Trophoblast cell (in vitro differentiated cells and primary cell): ENCODE measurements at places on chromosomes 6 and 20.
A peak's percentile ranks its signal among the peaks of the same experiment; 100 is the strongest.

DNA sequence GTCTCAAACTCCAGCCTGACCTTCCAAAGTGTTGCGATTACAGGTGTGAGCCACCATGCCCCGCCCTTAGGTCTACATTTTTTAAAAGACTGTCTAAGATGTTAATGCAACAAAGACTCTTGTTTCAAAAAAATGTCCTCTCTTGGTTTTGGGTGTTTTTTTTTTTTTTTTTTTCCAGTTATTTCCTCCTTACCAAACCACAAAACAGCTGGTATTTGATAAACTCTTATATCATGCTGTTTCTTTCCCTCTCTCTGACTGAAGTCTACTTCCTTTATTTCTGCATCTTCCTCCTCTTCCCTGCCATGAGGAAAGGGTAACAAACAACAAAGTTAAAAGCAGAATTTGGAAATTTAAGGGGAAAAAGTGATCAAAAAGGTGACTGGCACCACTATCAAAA, 21.2 kb downstream of the STK38 start:
- no peaks in the 10 kb centered on the region for H3K4me1 ChIP-seq
- no peak overlapping the region for H3K4me3 ChIP-seq
- DNase-seq = no peak
- peaks cover 10% of the 10 kb centered on the region for H3K36me3 ChIP-seq
- no peak overlapping the region for H3K27ac ChIP-seq

- H3K27me3 ChIP-seq = no peaks in the 10 kb centered on the region
- DNase-seq = no peak
- no peak overlapping the region for H3K4me3 ChIP-seq
These were observed 23.2 kb upstream of the AKIRIN2 start for GRCh38 chr6:87724983-87725811.

- peak overlapping the region; percentile 93 for H3K27ac ChIP-seq
- no peaks in the 10 kb centered on the region for H3K36me3 ChIP-seq
- peaks cover 36% of the 10 kb centered on the region for H3K4me1 ChIP-seq
- no peak overlapping the region for H3K4me3 ChIP-seq
These were observed 3.9 kb downstream of the ZMYND8 start for GRCh38 chr20:47352332-47353238.

GRCh38 chr6:127893541-127893940, 7.3 kb downstream of the THEMIS start:
- no peaks in the 10 kb centered on the region for H3K36me3 ChIP-seq
- no peak overlapping the region for H3K4me3 ChIP-seq
- no peak overlapping the region for H3K27ac ChIP-seq
- H3K4me1 ChIP-seq = no peaks in the 10 kb centered on the region
- DNase-seq = no peak

- no peak overlapping the region for H3K4me3 ChIP-seq
- H3K27ac ChIP-seq = no peak overlapping the region
- no peaks in the 10 kb centered on the region for H3K4me1 ChIP-seq
- no peaks in the 10 kb centered on the region for H3K27me3 ChIP-seq
These were observed 216.0 kb downstream of the SAMD5 start for GRCh38 chr6:147724454-147724853.

DNA sequence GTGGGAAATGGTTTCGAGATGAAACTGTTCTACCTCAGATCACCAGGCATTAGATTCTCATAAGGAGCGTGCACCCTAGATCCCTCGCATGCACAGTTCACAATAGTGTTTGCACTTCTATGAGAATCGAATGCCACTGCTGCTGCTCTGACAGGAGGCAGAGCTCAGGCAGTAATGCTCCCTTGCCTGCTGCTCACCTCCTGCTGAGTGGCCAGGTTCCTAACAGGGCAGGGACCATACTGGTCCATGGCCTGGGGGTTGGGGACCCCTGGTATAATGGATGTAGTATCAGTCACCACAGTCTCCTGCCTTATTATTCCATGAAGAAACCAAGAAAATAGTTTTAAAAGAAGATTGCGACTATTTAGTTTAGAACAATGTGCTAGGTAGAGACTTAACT, 127.5 kb downstream of the BCKDHB start:
- no peak overlapping the region for H3K4me3 ChIP-seq
- no peaks in the 10 kb centered on the region for H3K27me3 ChIP-seq
- H3K36me3 ChIP-seq = no peaks in the 10 kb centered on the region
- H3K27ac ChIP-seq = no peak overlapping the region

DNA sequence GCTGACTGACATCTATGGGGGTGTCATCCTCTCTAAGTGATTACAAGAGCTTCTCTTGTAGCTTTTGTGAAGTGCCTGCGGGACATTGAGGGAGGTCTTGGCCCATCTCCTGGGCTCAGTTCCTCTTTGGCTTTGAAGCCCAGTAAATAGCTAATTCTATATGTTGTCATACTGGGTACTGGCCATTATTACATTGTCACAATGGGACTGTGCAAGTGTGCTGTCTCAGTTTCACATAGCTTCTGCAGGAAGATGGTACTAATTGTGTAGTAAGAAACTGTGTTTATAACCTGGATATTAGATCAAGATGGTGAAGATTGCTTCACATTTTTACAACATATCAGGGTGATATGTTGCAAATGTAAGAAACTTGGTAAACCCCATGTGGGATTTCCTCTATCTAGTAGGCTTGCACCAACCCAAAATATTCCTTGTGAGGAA, 19.9 kb downstream of the SPINT3 start:
- DNase-seq = peak; percentile 36
- no peaks in the 10 kb centered on the region for H3K4me1 ChIP-seq
- no peaks in the 10 kb centered on the region for H3K27me3 ChIP-seq
- peak overlapping the region; percentile 11 for H3K4me3 ChIP-seq

GRCh38 chr6:74764486-74764885, 441.4 kb downstream of the COL12A1 start:
- H3K27ac ChIP-seq = no peak overlapping the region
- H3K4me1 ChIP-seq = no peaks in the 10 kb centered on the region
- H3K4me3 ChIP-seq = no peak overlapping the region
- H3K27me3 ChIP-seq = no peaks in the 10 kb centered on the region
- H3K36me3 ChIP-seq = no peaks in the 10 kb centered on the region

DNA sequence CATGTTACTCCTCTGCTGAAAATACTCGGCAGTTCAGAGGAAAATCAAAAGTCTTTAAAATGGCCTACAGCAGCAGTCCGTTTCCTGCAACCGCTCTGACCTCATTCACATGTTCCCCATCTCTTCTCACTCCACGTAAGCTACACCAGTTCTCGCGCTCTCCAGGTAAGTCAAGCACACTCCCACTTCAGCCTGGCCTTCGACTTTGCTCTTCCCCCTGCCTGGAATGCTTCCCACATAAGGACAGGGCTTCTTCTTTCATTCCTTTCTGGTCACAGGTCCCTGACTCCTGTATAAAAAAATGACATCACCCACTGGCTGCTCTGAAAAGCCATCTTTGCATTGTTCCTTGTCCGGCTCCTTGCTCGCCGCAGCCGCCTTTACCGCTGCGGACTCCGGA, 42.7 kb downstream of the MGME1 start:
- H3K4me3 ChIP-seq = peak overlapping the region; percentile 15
- H3K4me1 ChIP-seq = peaks cover 1% of the 10 kb centered on the region
- no peaks in the 10 kb centered on the region for H3K36me3 ChIP-seq
- DNase-seq = peak; percentile 78
- no peak overlapping the region for H3K27ac ChIP-seq

DNA sequence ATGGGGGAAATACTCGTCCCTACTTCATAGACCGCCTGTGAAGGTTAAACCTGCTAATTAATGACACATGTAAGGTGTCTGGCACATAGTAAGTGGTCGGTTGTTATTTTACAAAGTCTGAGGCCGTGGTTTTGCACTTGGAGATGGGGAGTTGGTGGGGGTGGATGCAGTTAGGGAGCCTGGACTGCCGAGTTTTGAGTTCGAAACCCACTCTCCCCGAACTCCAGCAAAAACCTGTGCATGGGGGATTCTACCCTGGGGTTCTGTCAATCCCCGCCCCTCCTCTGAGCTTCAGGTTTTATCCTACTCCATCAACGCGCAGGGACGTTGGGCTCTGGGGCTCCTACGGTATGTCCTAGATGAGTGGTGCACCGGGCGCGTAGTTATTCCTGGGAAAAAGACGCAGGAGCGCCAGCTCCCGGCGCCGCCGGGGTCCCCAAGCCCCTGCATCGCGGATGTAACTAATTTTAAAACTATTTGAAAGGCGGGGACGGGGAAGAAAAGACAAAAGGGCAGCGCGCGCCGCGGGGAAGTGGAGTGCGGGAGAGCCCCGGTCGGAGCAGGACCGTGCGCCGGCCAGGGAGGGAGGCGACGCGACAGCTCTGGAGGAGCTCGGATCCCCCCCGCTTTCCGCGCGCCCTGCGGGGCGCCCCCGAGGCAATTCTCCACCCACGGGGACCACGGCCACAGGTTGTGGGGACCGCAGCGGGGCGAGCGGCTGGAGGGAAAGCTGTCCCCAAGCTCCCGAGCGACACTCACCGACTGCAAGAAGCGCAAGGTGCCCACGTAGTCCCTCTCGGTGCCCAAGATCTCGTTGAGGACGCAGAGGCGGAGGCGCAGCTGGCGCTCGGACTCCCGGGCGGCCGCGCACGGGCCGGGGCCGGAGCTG, 672 bp downstream of the PREX1 start:
- H3K36me3 ChIP-seq = no peaks in the 10 kb centered on the region
- H3K27ac ChIP-seq = no peak overlapping the region
- H3K27me3 ChIP-seq = peaks cover 19% of the 10 kb centered on the region
- H3K4me3 ChIP-seq = peak overlapping the region; percentile 63
- peaks cover 10% of the 10 kb centered on the region for H3K4me1 ChIP-seq

DNA sequence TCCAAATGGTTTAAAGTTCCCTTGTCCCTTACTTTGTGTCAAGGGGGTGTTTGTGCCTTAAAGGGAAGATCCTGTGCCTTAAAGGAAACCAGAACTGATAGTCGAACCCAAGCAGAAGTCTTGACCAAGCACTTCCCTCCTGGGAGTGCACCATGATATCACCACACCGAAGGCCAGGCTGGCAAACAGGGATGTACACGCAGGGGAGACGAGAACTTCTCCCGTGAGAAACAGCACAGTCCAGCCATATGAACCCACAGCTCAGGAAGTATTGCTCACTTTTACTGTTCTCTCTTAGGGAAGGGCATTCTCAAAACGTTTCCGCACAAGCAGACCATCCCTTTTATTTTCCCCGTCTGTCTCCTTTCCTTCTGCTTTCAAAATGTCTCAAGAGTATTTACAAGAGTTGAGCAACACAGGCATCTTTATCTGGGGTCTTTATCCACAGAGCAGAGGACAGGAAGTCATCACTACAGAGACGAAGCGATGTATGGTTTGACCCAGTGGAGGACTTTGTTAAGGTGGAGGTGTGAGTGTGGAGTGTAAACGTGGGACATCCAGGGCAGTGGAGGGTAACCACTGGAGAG, 12.8 kb upstream of the SERPINB1 start:
- H3K36me3 ChIP-seq = no peaks in the 10 kb centered on the region
- no peak overlapping the region for H3K27ac ChIP-seq
- H3K4me1 ChIP-seq = peaks cover 14% of the 10 kb centered on the region
- H3K27me3 ChIP-seq = no peaks in the 10 kb centered on the region
- DNase-seq = no peak

GRCh38 chr6:107794771-107795170, 29.3 kb downstream of the SCML4 start:
- no peaks in the 10 kb centered on the region for H3K4me1 ChIP-seq
- H3K27ac ChIP-seq = no peak overlapping the region
- no peaks in the 10 kb centered on the region for H3K27me3 ChIP-seq
- no peak for DNase-seq
- H3K36me3 ChIP-seq = no peaks in the 10 kb centered on the region

- no peaks in the 10 kb centered on the region for H3K27me3 ChIP-seq
- no peak for DNase-seq
- H3K36me3 ChIP-seq = peaks cover 6% of the 10 kb centered on the region
These were observed 2.5 kb upstream of the TMEM14C start for GRCh38 chr6:10720265-10720959.

- H3K4me1 ChIP-seq = no peaks in the 10 kb centered on the region
- no peaks in the 10 kb centered on the region for H3K36me3 ChIP-seq
- H3K27me3 ChIP-seq = no peaks in the 10 kb centered on the region
- H3K27ac ChIP-seq = no peak overlapping the region
These were observed 6.4 kb downstream of the MYLK4 start for GRCh38 chr6:2744209-2744771.

DNA sequence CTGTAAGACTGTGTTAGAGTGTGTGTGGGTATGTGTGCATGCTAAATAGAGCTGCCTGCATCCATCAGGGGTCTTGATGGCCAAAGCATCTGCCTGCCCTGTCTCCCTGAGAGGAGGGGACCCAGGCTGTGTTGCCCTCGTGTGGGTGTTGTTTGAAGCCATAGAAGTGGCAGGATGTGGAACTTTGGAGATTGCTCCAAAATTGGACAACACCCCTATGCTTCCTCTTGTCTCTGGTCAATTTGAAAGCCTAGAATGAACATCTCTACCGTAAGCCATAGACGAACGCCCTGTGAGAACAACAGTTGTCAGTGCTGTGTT, 82.6 kb downstream of the ASXL1 start:
- no peak overlapping the region for H3K27ac ChIP-seq
- H3K27me3 ChIP-seq = no peaks in the 10 kb centered on the region
- DNase-seq = no peak
- no peak overlapping the region for H3K4me3 ChIP-seq
- H3K36me3 ChIP-seq = peaks cover 54% of the 10 kb centered on the region
- peaks cover 9% of the 10 kb centered on the region for H3K4me1 ChIP-seq

- no peak for DNase-seq
- no peaks in the 10 kb centered on the region for H3K36me3 ChIP-seq
- no peak overlapping the region for H3K4me3 ChIP-seq
- no peak overlapping the region for H3K27ac ChIP-seq
- H3K4me1 ChIP-seq = no peaks in the 10 kb centered on the region
- no peaks in the 10 kb centered on the region for H3K27me3 ChIP-seq
These were observed 198.6 kb downstream of the CDKAL1 start for GRCh38 chr6:20732896-20733295.

DNA sequence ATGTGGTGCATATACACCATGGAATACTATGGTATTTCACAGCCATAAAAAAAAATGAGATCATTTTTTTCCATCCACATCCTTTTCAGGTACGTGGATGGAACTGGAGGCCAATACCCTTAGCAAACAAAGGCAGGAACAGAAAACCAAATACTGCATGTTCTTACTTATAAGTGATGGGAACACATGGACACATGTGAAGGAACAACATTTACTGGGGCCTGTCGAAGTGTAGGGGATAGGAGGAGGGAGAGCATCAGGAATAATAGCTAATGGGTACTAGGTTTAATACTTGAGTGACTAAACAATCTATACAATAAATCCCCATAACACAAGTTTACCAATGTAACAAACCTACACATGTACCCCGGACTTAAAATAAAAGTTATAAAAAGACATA, 30.5 kb downstream of the CCN2 start:
- DNase-seq = no peak
- H3K36me3 ChIP-seq = no peaks in the 10 kb centered on the region
- no peak overlapping the region for H3K4me3 ChIP-seq
- H3K27me3 ChIP-seq = no peaks in the 10 kb centered on the region
- H3K27ac ChIP-seq = no peak overlapping the region

DNA sequence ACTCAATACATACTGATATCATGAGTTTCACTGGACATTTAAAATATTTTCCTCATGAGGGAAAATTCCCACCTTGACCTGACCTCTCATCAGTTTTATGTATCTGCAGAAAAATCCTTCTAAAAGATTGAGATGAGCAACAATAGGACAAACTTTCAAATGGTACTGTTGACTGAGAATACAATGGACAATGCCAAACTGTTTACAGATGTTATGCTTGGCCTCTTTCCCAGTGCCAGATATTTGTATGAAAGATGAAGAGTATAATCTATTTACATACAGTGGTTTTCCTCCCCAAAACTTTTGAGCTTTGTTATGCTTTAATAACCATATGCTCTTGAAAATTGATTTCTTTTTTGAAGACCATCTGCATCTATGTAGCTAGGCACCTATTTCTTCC, 245.1 kb upstream of the RSPO3 start:
- H3K27me3 ChIP-seq = no peaks in the 10 kb centered on the region
- H3K27ac ChIP-seq = no peak overlapping the region
- H3K4me3 ChIP-seq = no peak overlapping the region
- no peaks in the 10 kb centered on the region for H3K4me1 ChIP-seq
- DNase-seq = no peak
